ENCODE measurements at places on chromosomes 3 and 15.

DNA sequence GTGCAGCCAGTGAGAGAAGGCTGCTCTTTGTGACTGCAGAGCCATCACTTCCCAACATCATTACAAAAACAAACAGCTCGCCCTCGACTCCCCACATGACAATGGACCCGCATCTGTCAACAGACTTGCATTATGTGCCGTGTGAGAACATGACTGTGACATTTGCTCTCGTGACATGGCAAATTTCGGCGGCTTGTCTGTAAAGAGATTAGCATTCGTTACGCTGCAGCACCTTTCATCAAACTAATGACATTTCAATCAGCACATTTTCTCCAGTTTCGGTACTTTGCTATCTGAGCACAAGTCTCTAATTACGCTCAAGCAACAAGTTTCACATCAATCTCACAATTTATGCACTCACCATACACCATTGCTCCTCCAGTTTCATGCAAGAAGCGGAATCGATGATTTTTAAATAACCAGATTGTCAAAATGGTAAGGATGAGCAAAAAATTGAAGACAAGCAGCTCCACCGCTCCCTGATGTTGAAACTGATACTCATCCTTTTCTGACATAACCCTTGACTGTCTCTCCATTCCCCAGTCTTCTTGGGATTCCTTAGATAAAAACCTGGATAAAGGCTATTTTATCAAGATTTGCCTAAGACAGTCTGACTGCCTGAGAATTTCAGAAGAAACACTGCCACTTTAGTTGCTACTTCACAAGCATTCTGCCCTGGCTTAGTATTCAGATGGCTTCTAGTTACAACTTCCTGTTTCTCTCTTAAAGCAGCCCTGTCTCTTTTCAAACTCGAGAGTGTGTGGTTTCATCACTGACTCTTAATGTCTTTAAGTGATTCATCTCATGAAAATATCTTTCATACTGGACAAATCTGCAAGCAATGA is at the start of gene SLC9A9:
Gene SLC9A9, minus strand, starts transcription at position 682 of the 845 bp plus-strand sequence. Its CDS starts 146 bp downstream, at position 536.
- DNase-seq, result peak; percentile 84

- DNase-seq, result no peak
Measured at GRCh38 chr3:111794711-111795110, 64.4 kb upstream of the PHLDB2 start.

DNA sequence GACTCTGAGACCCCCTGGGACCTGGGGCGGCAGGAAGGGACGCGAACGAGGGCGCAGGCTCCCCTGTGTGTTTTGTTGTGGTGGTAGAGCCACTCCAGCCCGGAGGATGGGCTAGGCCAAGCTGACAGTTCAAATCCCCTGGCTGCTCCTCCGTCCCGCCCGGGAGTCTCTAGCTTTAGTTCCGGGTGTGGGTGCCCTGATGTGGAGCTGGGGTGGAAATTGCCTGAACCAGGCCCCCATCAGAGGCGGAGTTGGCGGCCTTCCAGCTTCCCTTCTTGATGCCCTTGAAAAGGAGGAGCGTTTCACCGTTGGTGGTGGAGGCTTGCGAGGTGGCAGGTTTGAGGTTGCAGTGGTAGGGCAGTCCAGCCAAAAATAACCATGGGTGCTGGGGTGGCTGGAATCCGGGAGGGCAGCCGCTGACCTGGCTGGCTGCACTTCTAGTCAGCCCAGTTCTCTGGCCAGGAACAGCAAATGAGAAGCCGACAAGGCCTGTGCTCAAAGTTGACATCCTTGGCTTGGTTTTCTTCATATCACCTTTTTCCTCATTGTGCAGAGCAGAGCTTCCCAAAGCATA is 817 bp downstream of the CLK3 start:
- DNase-seq, result peak; percentile 64

DNA sequence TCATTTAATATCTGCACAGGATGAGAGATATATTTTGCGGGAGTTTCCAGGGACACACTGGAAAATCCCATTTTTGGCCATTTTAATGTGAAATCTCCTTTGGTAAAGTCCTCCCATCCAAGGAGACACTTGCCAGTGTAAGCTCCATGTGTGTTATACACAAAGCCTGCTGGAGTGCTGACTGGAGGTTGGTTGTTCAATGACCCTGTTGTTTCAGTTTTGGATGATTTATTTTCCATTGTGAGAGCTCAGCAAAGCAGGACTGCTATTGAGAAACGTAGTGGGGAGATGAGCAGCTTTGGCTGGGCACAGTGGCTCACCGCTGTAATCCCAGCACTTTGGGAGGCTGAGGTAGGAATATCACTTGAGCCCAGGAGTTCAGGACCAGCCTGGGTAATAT is 127.7 kb downstream of the NUP210 start:
- no peak for DNase-seq

DNA sequence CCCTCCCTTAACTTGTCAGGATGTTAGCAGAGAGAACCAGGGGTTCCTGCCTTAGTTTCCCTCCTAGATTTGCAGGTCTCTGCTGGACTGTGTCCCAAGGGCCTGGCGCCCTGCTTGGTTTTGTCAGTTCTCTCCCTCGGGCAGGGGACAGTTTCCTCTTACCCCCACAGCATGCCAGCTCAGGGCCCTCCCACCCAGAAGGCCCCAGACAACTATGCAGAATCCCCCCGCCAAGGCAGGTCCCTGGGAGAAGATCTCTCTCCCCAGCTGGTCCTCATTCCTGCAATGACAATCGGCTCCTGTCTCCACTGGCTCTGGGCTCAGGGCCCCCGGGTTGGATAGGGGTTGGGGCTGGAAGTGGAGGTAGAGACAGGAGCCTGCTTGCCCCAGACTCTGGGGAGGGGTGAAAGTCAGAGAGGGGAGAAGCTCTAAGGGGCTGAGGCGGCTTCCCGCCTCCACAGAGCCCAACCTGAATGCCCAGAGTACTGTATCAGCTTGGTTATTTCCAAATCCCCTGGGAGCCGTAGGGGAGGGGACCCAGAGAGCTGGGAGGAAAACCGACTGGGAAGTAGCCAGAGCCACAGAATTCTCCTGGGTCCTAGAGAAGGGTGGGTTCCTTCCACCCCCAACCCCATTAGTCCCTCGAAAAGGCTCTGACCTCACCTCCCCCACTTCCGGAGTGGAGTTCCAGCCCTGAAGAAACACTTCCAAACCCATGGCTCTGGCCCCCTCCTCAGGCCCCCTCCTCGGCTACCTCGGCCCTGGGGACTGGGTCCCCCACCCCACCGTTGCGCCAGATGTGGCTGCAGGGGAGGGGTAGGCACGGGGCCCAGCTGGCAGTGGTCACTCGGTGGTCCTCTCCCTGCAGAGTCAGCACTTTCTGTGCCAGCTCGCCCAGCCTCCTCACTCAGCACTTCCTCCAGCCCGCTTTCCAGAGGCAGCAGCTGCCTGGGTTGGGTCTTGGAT is 3.8 kb upstream of the LOXL1 start:
- DNase-seq, result no peak

DNA sequence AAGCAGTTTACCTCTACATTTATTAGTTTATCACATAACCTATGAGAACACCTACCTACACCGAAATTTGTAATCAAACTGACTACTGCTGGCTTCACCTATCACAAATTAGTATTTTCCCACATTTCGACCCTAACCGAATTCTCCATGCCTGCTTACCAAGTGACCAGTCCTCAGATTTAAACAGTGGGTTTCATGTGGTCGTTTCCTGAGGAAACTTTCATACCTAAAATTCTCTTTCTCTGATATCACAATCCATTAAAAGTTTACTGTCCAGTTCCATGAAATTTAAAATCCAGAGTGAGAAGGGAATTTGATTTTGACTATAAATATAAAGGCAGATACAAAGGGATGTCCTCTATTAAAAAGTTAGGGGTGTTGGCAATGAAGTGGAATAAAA is 1.9 kb downstream of the PLOD2 start:
- DNase-seq, result no peak

GRCh38 chr3:128587391-128587790 is 63.2 kb downstream of the RPN1 start:
- peak; percentile 27 for DNase-seq

GRCh38 chr15:66670762-66671580 is 31.1 kb upstream of the SMAD6 start:
- peak; percentile 86 for DNase-seq

GRCh38 chr3:174675406-174675805 is 183.7 kb upstream of the NAALADL2 start:
- no peak for DNase-seq

DNA sequence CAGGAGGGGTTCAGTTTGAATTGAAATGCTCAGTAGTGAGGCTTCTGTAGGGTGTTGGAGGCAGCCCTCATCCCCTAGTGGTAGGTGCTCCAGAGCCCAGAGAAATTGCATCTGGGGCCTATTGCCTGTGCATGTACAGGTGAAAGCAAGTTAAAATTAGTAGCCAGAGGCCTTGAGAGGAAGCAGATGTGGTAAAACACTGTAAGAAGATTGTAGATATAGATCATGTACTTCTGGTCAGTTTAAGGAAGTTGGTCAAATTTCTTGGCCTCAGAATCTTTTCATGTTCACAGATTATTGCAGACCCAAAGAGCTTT is 34.6 kb downstream of the IGSF10 start:
- no peak for DNase-seq

DNA sequence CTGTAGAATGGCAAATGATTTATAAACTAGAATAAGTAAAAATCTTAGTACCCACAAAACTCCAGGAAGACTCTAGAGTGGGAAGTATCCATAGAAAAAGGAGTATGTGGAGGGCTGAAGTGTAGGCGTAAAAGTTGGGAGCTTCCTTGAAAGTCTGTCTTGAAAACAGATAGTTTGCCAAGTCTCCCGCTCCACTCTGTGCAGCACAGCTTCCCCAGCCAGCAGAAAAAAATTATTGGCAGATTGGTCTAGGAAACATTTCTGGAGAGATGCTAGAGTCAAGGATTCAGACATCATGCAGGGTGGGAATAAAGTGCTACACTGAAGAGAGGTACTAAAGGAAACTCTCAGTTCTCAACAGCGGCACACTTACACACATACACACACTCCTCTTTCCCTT is 53.4 kb upstream of the CD200R1L start:
- no peak for DNase-seq

DNA sequence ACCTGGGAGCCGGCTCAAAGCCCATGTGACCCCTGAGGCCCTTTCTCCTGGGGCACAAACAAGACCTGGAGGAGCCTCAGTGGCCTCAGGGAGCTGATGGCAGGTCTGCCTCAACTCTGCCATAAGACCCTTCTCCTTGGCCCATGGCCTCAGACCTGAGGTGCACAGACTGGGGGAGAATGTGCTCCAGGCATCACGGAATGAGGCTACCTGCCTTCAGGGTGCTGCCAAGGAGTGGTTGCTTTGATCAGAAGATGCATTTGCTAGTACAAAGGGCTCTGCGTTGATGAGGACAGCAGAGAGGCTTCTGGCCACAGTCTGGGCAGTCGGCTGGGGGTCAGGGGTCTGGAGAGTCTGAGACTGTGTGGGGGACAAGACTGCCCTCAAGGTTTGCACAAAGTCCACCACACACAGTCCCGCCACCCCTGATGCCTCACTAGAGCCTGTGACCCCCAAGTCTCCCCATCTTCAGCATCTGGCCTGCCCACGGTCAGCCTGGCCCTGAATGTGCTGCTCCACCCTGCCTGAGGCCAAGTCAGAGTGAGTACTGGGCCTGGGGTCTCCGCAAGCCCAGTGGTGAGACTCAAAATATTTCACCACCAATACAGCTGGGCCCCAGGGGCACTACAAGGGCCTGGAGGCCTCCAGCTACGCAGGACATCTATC is 26.6 kb downstream of the ALDH1L1 start:
- DNase-seq, result no peak

GRCh38 chr3:117443014-117443413 is 733.4 kb downstream of the TUSC7 start:
- DNase-seq, result peak; percentile 8

DNA sequence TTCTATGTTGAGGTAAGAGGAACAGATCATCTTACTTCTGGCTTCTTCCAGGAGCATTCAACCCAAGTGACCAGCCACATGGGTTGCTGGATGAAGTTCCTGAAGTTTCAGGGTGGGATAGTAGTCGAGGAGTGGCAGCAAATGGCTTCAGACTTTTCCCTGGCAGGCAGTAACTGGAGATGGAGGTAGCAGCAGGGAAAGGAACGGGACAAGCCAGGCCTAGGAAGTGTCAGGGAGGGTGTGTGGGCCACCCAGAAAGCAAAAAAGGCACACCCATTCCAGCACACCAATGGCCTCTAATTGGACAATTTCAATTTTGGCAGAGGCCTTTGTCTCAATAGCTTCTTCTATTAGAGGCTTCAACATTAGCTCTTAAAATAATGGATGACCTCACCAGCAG is 498.6 kb upstream of the ATP11B start:
- DNase-seq, result no peak

- peak; percentile 21 for DNase-seq
Measured at GRCh38 chr15:99619712-99620111, 53.9 kb downstream of the MEF2A start.

DNA sequence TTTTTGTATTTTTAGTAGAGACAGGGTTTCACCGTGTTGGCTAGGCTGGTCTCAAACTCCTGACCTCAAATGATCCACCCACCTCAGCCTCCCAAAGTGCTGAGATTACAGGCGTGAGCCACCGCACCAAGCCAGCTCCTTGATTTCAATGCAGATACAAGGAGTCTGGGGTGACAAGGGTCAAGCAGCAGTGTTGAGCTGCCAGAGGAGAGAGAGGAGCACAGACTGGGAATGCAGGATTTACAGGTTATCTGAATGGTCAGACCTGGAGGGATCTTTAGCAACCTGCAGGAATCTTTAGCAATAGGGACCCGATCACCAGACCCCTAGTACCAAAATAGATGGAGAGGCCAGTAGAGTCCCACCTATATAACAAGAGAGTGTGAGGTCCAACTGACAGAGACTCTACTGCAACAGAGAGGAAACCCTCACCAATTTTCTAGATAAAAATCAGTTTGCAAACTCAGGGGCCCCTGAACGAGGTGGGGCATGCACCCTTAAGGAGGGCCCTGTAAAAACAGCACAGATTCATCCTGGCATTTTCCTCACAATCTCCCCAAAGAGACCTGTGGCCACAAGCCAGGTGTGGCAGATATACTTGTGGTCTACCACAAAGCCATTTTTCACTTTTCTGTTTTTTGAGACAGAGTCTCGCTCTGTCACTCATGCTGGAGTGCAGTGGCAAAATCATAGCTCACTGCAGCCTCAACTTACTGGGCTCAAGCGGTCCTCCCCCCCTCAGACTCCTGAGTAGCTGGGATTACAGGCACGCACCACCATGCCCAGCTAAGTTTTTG is 10.7 kb upstream of the SHISA5 start:
- DNase-seq, result no peak

Data from epithelial cell of esophagus (primary cell).